ENCODE measurements at places on chromosomes 7 and 10.

GRCh38 chr7:143018931-143019330 is 8.0 kb downstream of the OR9A2 start:
- DNase-seq = no peak

DNA sequence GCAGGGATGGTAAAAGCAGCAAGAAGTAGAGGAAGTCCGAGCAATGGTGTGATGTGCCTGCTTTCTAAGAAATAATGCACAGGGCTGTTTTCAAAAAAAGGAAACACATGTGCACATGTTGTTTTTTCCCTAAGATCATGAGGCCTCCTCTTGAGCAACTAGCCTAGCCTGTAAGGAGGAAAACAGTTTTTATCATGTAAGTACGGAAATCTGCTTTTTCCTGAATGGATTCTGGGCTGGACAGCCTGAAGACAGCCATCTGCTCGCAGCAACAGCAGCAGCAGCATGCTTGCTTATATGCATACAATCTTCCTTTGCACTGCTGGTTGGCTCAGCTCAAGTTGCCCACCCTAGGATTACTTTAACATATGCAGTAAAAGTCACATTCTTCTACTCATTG is 87.1 kb downstream of the HIBADH start:
- no peak for DNase-seq

GRCh38 chr10:3838460-3839437 is 53.7 kb upstream of the KLF6 start:
- no peak for DNase-seq

GRCh38 chr7:91556956-91557650 is 292.9 kb downstream of the FZD1 start:
- DNase-seq = no peak

DNA sequence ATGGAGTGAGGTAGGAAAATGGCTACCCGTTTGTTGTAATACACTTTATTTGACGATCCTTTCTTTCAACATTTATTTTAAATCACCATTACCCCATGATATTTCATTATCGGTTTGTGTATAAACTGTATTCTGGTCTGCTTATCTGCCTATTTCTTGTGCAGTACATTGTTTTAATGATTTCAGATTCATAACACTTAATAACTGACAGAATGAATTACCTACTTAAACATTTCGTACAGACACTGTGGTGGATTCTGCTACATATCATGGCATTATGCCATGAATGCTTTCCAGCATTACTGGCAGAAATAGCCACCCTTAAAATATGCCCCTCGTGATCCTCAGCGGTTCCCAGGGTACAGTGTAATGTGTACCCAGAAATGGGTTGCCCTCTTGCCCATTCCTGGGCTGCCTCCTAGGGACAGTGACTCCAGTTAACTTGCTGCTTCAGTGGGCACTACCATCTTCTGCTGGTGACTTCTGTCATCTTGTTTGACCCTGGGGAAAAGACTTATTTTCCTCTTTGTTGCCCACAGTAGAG is 74.5 kb downstream of the C1GALT1 start:
- no peak for DNase-seq

DNA sequence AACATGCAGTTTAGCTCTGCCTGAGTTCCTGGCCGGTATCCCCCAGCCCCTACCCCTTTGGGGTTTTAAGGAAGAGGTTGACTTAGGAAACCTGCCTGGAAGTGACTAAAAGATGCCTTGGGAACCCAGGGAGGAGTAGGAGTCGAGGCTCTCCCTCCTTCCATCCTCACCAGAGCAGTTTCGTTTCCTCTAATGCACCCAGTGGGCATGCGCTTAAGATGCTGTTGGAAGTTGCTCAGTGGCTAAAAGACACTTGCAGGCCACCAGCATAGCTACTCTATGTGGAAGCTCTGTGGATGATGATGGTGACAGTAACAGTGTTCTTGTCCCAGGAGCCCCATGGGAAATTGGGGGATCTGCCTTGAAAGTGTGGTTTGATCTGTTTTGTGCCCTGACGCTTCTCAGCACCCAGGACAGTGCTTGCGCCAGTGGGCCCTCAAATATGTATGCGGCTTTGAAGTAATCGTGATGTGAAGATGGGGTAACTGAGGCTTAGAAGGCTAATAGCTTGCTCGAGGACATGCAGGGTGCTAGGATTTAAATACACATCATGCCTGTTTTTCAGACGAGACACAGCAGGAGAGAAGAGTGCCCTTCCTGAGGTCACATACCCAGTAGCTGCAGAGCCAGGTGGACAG is 32.0 kb downstream of the TBATA start:
- no peak for DNase-seq

- DNase-seq = no peak
Measured at GRCh38 chr7:75635036-75635435, 103.7 kb downstream of the HIP1 start.

DNA sequence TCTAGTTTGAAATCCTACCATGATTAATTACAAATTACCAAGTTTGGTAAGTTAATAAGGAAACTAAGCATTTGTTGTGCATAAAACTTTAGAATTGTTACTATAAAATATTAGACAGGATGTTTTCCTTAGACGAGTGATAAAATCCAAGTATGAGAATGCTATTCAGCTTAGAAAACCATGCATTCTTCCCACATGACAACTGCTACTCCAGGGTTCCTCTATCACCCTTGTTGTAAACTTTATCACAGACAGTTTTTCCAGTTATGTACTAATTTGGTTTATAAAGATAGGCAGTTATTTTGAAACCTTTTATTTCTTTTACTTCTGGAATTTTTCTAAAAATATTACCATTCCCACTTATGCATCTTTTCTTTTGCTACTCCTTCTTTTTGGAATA is 52.0 kb downstream of the SIRT1 start:
- DNase-seq = no peak

- peak; percentile 26 for DNase-seq
Measured at GRCh38 chr7:28296571-28297483, 115.5 kb upstream of the CREB5 start.

DNA sequence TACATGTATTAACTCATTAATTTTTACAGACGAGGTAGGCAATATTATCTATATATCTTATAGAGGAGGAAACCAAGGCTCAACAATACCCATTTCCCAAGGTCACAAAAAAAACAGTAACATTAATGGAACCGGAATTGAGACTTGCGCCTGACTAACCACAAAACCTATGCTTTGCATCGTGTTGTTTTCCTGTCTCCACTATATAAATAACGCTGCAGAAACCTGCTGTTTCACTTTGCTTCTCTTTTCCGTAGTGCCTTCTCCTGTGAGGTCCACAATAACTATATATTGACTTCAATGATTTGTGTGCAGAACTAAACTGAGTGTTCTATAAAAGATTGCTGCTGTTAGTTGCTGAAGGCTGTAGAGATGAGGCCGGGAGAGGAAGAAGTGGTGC is 97.7 kb upstream of the RPA3 start:
- DNase-seq = no peak
